ENCODE measurements at places on chromosomes 4 and X. TPM values are rescaled to one million over a fixed set of nuclear protein-coding genes. Genes with fewer than 3 reads are reported as not detected.

The CFAP99 gene
- total RNA-seq = not detected

The CTAG2 gene
- total RNA-seq = not detected

The HPGD gene
- total RNA-seq = 22.2 TPM

The RNF150 gene
- 20.8 TPM for total RNA-seq

The FGFBP1 gene
- not detected for total RNA-seq

The TEX11 gene
- total RNA-seq = not detected

The CPXCR1 gene
- total RNA-seq = not detected

The MXRA5 gene
- total RNA-seq = 148 TPM

The PGRMC1 gene
- 608 TPM for total RNA-seq

The FRG1 gene
- 22.6 TPM for total RNA-seq

The HSFX1 gene
- total RNA-seq = 1.3 TPM

The CEP44 gene
- total RNA-seq = 12.7 TPM

The KLHL4 gene
- total RNA-seq = under 0.01 TPM

The ABLIM2 gene
- 0.12 TPM for total RNA-seq

The TSPAN5 gene
- total RNA-seq = 81.8 TPM

The GUCY1A1 gene
- 0.49 TPM for total RNA-seq

The ADH1C gene
- total RNA-seq = not detected

The CRLF2 gene
- total RNA-seq = not detected

The DRD5 gene
- not detected for total RNA-seq

The PLAC8 gene
- total RNA-seq = 0.12 TPM
